ENCODE measurements at places on chromosomes 12 and 14. TPM values are rescaled to one million over a fixed set of nuclear protein-coding genes. Genes with fewer than 3 reads are reported as not detected.

The NFATC4 gene
- not detected for total RNA-seq

The INTS13 gene
- 17.5 TPM for total RNA-seq

The CD27 gene
- 13.7 TPM for total RNA-seq

The ERBB3 gene
- total RNA-seq, result 0.66 TPM

The YY1 gene
- 77.9 TPM for total RNA-seq
